Sigmoid colon (tissue), 7 donors: ENCODE measurements at places on chromosomes 11 and 22. TPM values are rescaled to one million over a fixed set of nuclear protein-coding genes. Genes with fewer than 3 reads are reported as not detected.

DNA sequence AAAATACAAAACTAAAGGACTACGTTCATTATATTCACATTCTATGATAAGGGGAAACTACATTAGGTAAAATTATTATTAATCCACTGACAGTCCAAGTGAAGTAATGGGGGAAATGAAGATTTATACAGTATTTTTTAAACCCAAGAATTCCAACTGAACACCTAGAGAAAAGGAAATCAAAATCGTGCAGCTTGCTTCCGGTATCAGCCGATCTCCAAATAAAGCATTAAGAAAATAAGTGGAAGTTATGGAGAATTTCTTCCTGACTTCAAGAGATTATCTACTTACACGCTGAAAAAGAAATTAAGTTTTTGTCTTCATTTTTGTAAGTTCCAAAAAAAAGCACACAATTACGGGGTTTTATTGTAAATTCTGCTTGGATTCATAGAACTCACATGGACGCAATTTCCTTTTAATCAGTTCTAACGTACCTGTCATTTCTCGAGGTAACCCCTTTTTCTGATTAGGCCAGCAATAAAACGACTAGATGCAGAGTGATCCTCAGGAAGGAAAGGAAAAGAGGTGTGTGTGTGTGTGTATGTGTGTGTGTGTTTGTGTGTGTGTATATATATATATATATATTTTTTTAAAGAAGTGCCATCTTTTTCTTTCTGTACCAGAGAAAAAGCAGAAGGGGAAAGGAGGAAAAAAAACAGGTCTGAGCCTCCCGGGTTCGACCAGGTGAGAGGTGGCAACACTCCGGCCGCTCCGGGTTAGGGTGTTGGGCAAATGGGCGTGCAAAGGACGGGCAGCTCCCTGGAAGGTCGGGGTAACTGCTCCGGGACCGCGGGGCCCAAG, 1.1 kb downstream of the ZBTB44 start:
- H3K4me1 ChIP-seq, result no peaks in the 10 kb centered on the region
- peak overlapping the region; percentile 96 for H3K27ac ChIP-seq
- peak overlapping the region; percentile 67 for H3K4me3 ChIP-seq
- no peaks in the 10 kb centered on the region for H3K27me3 ChIP-seq
- no peak for DNase-seq

DNA sequence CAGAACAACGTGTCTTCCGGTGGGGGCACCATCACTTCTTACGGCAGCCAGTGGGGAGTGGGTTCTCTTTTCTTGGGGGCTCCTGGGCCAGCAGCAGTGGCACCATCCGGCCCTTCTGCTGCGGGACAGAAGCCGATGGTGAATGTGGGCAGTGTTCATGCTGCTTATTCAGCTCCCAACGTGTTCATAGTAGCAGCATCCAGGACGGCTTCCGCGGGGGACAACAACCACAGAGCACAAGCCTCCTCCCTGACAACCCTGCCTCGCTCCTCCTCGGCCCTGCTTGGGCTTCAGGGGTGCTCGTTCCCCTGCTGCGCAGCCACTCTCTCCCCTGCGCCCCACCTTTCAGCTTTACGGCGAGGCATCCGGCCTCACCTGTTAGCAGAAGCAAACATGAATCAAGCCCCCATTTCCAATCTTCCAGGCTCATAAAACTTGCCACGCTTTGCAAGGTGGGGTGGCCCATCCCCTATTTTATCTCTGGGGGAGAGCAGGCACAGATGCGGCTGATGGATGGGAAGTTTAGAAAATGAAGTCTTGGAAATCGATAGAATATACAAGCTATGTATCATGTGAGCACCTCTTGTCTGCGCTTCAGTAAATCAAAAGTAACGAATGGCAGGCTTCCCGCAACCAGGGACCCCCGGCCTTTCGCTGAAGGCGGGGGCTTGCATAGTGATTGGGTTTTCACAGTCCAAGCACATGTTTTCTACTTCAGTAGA, 191.8 kb upstream of the NECTIN1 start:
- no peak overlapping the region for H3K4me3 ChIP-seq
- no peak overlapping the region for H3K27ac ChIP-seq
- H3K27me3 ChIP-seq, result peaks cover 5% of the 10 kb centered on the region
- no peak for DNase-seq
- H3K4me1 ChIP-seq, result no peaks in the 10 kb centered on the region
- no peaks in the 10 kb centered on the region for H3K36me3 ChIP-seq

CCDC116 gene
- 0.58 TPM for polyA plus RNA-seq

DNA sequence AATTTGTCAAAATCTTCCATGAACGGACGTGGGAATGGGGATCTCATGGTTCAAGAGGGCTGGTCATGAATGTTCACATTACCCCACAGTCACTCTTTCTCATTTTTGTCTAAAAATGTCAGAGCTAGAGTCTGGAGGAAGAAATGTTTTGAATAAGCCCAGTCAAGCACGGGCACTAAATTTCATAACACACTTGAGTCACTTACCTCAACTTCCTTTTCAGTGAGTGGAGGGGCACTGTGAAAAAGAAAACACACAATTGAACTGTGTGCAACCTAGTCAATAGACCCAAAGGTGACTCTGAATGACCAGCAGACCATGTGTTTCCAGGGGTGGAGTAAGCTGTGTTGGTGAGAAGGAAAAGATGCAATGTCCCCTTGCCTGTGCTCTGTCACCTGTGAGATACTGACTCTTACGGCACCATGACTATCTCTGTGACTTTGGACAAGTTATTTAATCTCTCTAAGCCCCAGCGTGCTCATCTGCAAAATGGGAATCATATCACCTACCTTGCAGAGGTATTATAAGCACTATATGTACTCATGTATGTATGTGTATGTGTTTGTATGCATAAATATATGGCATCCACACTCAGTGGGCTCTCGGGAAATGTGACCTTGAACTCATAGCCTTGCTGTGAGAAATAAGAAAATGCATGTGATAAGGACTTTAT, 38.2 kb upstream of the LYVE1 start:
- DNase-seq, result no peak
- peaks cover 9% of the 10 kb centered on the region for H3K36me3 ChIP-seq
- H3K4me1 ChIP-seq, result no peaks in the 10 kb centered on the region
- H3K4me3 ChIP-seq, result no peak overlapping the region
- H3K27ac ChIP-seq, result peak overlapping the region; percentile 75

GRCh38 chr11:128669506-128670270, 24.2 kb upstream of the FLI1 start:
- no peak for DNase-seq
- no peaks in the 10 kb centered on the region for H3K36me3 ChIP-seq
- H3K4me1 ChIP-seq, result no peaks in the 10 kb centered on the region
- no peak overlapping the region for H3K4me3 ChIP-seq

- no peak for DNase-seq
- peaks cover 17% of the 10 kb centered on the region for H3K4me1 ChIP-seq
- H3K27me3 ChIP-seq, result no peaks in the 10 kb centered on the region
Observed at GRCh38 chr11:69580529-69580928, 60.4 kb upstream of the CCND1 start.

- H3K4me3 ChIP-seq, result no peak overlapping the region
- peak; percentile 86 for DNase-seq
- H3K27me3 ChIP-seq, result no peaks in the 10 kb centered on the region
- no peaks in the 10 kb centered on the region for H3K36me3 ChIP-seq
Observed at GRCh38 chr11:114052160-114052559, 7.4 kb upstream of the ZBTB16 start.

DNA sequence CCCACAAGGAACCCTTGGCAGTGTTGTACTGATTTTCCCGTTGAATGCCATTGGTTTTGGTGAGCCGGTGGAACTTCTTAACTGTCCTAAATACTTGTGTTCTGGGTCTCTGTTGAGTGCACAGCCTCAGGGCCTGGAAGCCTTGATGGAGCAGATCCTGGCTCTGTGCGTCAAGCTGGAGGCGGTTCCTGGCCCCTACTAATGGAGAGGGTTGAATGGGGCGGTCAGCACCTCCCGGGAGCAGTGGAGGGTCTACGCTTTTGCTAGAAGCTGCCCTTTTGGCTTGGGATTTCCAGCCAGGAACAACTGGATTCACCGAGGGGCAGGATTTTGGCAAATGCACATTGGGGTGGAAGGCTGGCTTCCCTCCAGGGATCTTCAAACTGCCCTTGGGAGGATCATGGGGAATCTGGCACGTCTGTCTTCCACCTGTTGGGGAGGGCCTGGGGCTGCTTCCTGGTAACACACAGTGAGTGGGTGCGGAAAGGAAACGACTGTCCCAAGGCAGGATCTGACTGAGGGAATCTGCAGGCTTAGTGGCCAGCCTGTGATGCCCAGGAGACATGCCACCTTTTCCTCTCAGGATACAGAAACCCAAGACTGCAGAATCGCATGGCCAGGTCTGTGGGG, 6.9 kb upstream of the OSBPL5 start:
- no peak for DNase-seq
- no peaks in the 10 kb centered on the region for H3K36me3 ChIP-seq

- no peaks in the 10 kb centered on the region for H3K4me1 ChIP-seq
- no peaks in the 10 kb centered on the region for H3K27me3 ChIP-seq
- H3K27ac ChIP-seq, result no peak overlapping the region
- no peak overlapping the region for H3K4me3 ChIP-seq
- no peaks in the 10 kb centered on the region for H3K36me3 ChIP-seq
- no peak for DNase-seq
Observed at GRCh38 chr22:19630614-19631013, 83.7 kb upstream of the SEPTIN5 start.

DNA sequence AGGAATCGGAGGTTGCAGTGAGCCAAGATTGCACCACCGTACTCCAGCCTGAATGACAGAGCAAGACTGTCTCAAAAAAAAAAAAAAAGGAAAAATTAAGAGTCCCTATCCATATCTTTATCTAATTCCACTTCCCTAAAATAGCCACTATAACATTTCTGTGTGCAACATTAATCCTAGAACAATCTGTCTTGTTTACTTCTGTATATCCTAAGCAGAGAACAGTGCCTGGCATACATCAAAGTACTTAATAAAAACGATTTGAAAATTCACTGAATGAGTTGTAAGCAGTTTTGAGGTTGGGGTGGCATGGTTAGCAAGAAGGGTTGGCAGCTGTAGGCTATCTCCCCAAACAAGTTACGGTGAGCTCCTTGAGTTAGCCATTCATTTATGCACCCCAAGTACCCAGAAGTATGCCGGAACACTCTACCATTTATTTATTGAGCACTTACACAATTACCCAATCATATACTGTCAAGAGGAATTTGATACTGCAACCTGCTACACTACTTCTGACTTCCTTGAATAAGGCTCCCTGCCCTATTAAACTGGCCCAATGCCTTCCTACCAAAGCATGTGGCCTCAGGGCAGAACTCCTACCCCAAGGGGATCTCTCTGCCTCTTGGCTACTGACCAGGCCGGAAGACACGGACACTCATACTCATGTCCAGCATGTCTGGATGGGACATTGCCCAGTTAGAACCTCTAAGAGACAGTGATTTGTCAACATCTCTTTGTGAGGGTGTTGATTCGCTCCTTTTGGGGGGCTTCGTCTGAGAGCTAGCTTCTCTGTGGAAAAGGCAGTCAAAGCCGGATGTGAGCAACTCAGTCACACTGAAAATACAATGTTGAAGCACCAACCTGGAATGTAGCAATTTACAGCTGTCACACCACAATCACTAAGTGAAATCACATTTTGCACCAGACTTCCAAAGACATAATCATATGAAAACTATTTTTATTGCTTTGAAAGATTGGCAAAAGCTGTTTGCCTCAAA, 16.3 kb upstream of the TMEM41B start:
- no peaks in the 10 kb centered on the region for H3K4me1 ChIP-seq
- no peak overlapping the region for H3K4me3 ChIP-seq
- H3K27me3 ChIP-seq, result no peaks in the 10 kb centered on the region
- no peak for DNase-seq

DNA sequence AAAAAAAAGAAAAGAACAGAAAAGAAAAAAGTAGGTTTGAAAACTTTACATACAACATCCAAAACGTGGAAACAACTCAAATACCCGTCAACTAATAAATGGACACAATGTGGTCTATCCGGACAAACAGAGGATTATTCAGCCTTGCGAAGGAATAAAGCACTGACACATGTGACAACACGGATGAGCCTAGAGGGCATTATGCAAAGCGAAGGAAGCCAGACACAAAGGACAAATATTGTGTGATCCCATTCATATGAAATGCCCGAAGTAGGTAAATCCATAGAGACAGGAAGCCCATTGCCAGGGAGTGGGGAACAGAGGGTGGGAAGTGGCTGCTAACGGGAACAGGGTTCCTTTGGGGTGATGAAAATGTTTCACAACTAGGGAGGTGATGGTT, 11.8 kb downstream of the RFPL1 start:
- no peaks in the 10 kb centered on the region for H3K27me3 ChIP-seq
- DNase-seq, result no peak

UBASH3B gene
- polyA plus RNA-seq, result 1.8 TPM

GRCh38 chr11:120681434-120682331, 170.1 kb downstream of the GRIK4 start:
- no peak overlapping the region for H3K4me3 ChIP-seq
- H3K4me1 ChIP-seq, result no peaks in the 10 kb centered on the region
- DNase-seq, result no peak
- H3K27ac ChIP-seq, result no peak overlapping the region
- H3K36me3 ChIP-seq, result no peaks in the 10 kb centered on the region

DNA sequence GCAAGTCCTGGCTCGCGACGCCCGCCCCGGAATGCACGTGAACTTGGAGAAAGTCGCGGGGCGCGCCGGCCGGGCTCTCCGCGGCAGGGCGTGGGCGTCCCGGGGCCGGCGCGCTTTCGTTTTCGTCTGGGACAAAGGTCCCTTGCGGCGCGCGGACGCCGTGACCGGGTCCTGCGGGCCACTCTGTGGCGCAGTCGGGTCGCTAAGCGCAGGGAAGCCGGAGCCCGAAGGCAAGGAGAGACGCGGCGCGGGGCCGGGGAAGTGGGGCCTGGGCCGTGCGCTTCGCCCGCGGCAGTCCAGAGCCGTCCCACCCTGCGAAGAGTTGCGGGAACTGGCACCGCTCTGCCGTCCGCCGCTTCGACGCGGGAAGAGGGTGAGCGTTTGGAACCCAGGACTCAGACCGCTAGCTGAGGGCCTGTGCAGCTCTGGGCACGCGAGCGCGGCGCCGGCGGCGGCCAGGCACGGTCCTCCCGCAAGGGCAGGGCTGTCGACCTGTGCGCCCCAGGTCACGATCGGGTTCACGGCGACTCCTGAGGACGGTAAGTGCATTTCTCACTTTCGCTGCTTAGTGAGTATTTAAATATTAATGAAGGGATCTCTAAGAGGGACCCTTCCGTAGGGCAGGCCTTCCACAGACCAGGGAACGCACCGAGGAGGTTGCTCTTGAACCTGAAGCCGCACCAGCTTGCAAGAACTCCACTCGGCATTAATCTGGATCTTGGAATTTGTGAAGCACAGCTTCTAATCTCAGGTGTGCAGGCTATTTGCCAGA, 78.0 kb upstream of the PPARA start:
- no peaks in the 10 kb centered on the region for H3K27me3 ChIP-seq
- DNase-seq, result peak; percentile 83
- peak overlapping the region; percentile 74 for H3K4me3 ChIP-seq
- H3K27ac ChIP-seq, result peak overlapping the region; percentile 96

DNA sequence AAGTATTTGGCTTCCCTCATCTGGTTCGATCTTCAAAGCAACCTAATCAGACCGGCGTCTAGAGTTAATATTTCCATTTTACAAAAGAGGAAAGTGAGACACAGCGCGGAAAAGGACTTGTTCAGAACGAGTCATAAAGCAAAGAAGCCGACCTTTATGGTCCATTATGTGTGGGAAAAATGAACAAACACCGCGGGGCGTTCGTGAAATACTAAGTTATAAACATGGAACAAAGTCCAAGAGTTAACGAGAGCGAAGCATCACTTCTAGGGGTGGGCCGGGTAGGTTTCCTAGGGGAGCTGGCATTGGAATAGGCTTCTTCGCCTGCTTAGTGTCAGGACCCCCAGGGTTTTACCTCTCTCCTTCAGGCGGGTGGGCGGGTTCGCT, 575 bp downstream of the DUSP18 start:
- H3K27ac ChIP-seq, result peak overlapping the region; percentile 66
- no peaks in the 10 kb centered on the region for H3K27me3 ChIP-seq
- H3K4me3 ChIP-seq, result peak overlapping the region; percentile 73
- no peak for DNase-seq
